Testis (tissue), 5 donors: ENCODE measurements at places on chromosomes 2 and 18. TPM values are rescaled to one million over a fixed set of nuclear protein-coding genes. Genes with fewer than 3 reads are reported as not detected.

Gene IL1RN
- total RNA-seq: 5.6 TPM

Gene KCNE4
- total RNA-seq: 2.5 TPM

Gene DSG4
- 0.31 TPM for total RNA-seq

GRCh38 chr2:219533930-219534661 is 9.5 kb downstream of the CHPF start:
- no peak for DNase-seq

- no peak for DNase-seq
These were observed 118.4 kb downstream of the FAM124B start for GRCh38 chr2:224283466-224283965.

DNA sequence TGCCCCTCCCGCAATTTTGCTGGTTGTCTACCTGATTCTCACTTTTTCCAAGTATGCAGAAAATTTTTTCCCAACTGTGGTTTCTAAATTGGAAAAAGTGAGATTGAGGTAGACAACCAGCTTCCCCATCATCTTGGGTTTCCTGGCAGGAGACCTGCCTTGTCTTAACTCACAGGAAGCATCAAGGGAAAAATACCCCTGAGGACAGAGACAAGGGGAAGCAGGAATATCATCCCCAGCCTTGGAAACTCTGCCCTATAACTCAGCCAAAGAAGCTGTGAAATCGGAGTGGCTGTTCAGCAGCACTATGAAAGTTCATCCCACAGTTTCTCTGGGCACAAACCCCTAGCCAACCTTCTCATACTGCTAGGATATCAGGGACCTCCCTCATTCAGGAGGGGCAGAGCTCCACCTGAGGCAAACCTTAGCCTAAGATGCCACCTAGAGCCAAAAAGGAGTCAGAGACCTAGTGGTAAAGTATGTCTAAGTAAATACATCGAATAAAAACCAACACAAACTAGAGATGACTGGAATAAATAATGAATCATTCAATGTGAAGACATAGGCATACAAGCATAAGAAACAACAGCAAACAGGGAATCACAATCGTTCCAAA is 68.2 kb downstream of the ZSWIM2 start:
- no peak for DNase-seq
